Left ventricle myocardium inferior (tissue), 1 donor: ENCODE measurements at places on chromosomes 2 and 18. TPM values are rescaled to one million over a fixed set of nuclear protein-coding genes. Genes with fewer than 3 reads are reported as not detected.

DIS3L2 gene
- 17.0 TPM for total RNA-seq

VAMP8 gene
- 15.5 TPM for total RNA-seq

LIMS3 gene
- 5.7 TPM for total RNA-seq

TP53I3 gene
- total RNA-seq = 7.5 TPM

KCNK3 gene
- total RNA-seq = 3.2 TPM

APCDD1 gene
- 38.0 TPM for total RNA-seq

FAHD2A gene
- 32.4 TPM for total RNA-seq

KIF1A gene
- 2.0 TPM for total RNA-seq

IL1A gene
- total RNA-seq = not detected

SLC23A3 gene
- total RNA-seq = 0.58 TPM

SFT2D3 gene
- total RNA-seq = 2.9 TPM

VWA3B gene
- total RNA-seq = 0.52 TPM

PRKCE gene
- total RNA-seq = 14.7 TPM

CCDC85A gene
- total RNA-seq = 4.4 TPM

SLC8A1 gene
- total RNA-seq = 990 TPM

PPP1R1C gene
- total RNA-seq = 33.1 TPM

KLF7 gene
- 24.2 TPM for total RNA-seq

SERPINB8 gene
- 2.3 TPM for total RNA-seq

SIGLEC15 gene
- total RNA-seq = 0.19 TPM

KCNIP3 gene
- total RNA-seq = 4.6 TPM

TNS1 gene
- 828 TPM for total RNA-seq

SULT1C4 gene
- total RNA-seq = 2.7 TPM

SLC9A2 gene
- total RNA-seq = 0.25 TPM

EFEMP1 gene
- 72.3 TPM for total RNA-seq

ZEB2 gene
- total RNA-seq = 89.1 TPM

IL18RAP gene
- total RNA-seq = 0.30 TPM

ANKRD30B gene
- not detected for total RNA-seq

GBX2 gene
- not detected for total RNA-seq

KLF11 gene
- total RNA-seq = 20.8 TPM

CFC1 gene
- total RNA-seq = not detected

PRKRA gene
- total RNA-seq = 48.7 TPM

BCL2 gene
- 7.3 TPM for total RNA-seq

CROCC2 gene
- total RNA-seq = not detected

UGT1A5 gene
- total RNA-seq = not detected

SMAD4 gene
- 82.9 TPM for total RNA-seq

MSH6 gene
- 21.5 TPM for total RNA-seq

KDSR gene
- 31.3 TPM for total RNA-seq

KCTD1 gene
- 6.4 TPM for total RNA-seq

UGT1A1 gene
- not detected for total RNA-seq

CD8B2 gene
- total RNA-seq = not detected

PPM1B gene
- total RNA-seq = 56.2 TPM

NBAS gene
- total RNA-seq = 50.6 TPM

ANKAR gene
- total RNA-seq = 9.9 TPM

MSTN gene
- total RNA-seq = not detected

HAAO gene
- total RNA-seq = 2.3 TPM

HOXD9 gene
- 0.16 TPM for total RNA-seq

MYL1 gene
- 0.36 TPM for total RNA-seq

GKN2 gene
- total RNA-seq = not detected

SGO2 gene
- total RNA-seq = 1.6 TPM

DBI gene
- total RNA-seq = 303 TPM

CDK15 gene
- 0.16 TPM for total RNA-seq
